Smooth muscle cell of the umbilical artery (primary cell): ENCODE measurements at places on chromosomes 11 and 22. TPM values are rescaled to one million over a fixed set of nuclear protein-coding genes. Genes with fewer than 3 reads are reported as not detected.

SYTL2 gene
- total RNA-seq = 14.3 and 22.7 TPM in 2 replicates

TBX1 gene
- total RNA-seq = not detected in 2 replicates

FGF19 gene
- total RNA-seq = not detected in 2 replicates

CNIH2 gene
- total RNA-seq = 0.37 TPM in 1 of 2 replicates, not detected in the other

SLC22A25 gene
- not detected in 2 replicates for total RNA-seq

FZD4 gene
- 6.0 and 9.5 TPM in 2 replicates for total RNA-seq

SRSF8 gene
- 16.0 and 22.2 TPM in 2 replicates for total RNA-seq

TCIRG1 gene
- 111 and 115 TPM in 2 replicates for total RNA-seq

PGA5 gene
- total RNA-seq = not detected in 2 replicates

PATL1 gene
- 6.8 and 11.9 TPM in 2 replicates for total RNA-seq

CD44 gene
- total RNA-seq = 146 and 667 TPM in 2 replicates

SPI1 gene
- not detected in 2 replicates for total RNA-seq

KREMEN1 gene
- total RNA-seq = 3.4 and 4.2 TPM in 2 replicates
